ENCODE measurements at places on chromosomes 4 and X.
A peak's percentile ranks its signal among the peaks of the same experiment; 100 is the strongest.

GRCh38 chr4:84099599-84099998 lies 399.5 kb downstream of the NKX6-1 start:
- no peak for DNase-seq

DNA sequence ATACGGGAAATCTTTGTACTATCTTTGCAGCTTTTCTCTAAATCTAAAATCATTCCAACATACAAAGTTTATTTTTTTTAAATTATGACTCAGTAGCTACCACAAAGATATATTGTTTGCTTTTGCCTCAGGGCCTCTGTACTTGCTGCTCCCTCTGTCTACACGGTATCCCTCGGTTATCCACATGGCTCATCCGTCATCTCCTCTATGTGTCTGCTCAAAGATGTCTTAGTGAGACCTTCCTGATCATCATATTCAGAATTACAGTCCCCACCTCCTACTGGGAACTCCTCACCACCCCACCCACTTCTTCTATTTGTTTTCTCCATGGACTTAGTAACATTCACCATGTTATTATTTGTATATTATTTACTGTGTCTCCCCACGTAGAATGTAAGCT lies 107.8 kb downstream of the PARM1 start:
- no peak for DNase-seq

- DNase-seq = no peak
Observed at GRCh38 chrX:127305013-127305412, 485.5 kb downstream of the PRR32 start.

- no peak for DNase-seq
Observed at GRCh38 chr4:101711590-101712260, 78.8 kb upstream of the BANK1 start.

DNA sequence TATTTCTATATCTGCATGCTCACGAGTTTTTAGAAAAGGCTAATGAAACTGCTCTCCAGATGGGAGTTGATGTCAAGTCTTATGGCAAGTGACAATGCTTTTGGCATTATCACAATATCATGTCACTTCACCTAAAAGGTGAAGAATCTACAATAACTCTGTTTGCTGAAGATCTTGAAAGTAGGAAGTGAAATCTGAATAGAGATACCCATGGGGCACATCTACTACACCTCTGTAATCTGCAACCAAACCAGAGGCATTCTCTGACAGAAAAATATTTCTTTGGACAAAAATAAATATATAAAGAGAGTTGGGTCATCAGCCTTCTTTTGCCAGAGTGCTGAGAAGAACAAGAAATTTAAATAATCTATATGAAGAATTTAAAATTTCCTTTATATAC lies 3.9 kb upstream of the VAMP7 start:
- no peak for DNase-seq

DNA sequence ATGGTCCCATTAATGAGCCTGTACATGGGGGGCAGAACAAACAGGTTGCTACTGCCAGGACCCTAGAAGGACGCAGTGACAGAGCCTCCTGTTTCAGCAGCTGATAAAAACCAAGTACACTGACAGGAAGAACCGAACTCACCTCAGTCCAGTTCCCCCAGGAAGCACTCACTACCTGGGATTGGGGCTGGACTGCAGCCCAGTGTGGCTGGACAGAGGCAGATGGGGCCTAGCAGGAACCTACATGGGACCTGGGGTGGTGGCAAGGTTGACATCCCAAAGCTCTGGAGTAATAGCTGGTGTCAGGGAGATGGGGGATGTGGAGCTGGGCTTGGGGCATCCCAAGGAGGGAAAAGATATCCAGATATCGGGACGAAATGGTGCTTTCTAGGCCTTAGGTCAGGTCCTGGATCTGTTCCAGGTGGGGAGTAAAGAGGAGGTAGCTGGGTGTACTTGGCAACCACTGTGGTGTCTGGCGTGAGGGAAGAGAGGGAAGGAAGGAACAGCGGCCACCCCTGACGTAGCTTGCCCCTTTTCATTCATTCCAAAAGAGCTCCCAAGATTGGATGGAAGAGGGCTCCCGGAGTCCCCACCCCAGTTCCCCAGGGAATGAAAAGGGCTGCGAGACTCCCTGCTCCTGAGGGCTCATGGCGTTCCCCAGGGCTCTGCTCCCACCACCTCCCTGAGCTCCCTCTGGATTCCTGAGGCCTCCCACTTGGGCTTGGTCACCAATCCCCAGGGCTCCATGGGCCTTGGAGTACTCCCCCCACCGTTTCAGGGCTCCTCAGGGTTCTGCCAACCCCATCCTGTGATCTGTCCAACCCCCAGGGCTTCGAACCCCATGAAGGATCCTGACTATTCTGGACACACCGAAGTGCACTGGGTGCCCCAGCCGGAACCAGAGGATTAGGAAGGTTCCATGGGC lies 4.5 kb downstream of the EMD start:
- DNase-seq = no peak

DNA sequence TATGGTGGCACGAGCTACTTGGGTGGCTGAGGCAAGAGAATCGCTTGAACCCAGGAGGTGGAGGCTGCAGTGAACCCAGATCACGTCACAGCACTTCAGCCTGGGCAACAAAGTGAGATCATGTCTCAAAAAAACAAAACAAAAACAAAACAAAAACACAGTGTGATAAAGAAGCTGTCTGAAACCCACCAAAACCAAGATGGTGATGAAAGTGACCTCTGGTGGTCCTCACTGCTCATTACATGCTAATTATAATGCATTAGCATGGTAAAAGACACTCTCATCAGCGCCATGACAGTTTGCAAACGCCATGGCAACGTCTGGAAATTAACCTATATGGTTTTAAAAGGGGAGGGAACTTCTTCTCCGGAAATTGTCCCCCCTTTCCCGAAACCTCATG lies 29.4 kb upstream of the OPHN1 start:
- DNase-seq = no peak

GRCh38 chrX:4830880-4831557 lies 1117.6 kb upstream of the PRKX start:
- no peak for DNase-seq

DNA sequence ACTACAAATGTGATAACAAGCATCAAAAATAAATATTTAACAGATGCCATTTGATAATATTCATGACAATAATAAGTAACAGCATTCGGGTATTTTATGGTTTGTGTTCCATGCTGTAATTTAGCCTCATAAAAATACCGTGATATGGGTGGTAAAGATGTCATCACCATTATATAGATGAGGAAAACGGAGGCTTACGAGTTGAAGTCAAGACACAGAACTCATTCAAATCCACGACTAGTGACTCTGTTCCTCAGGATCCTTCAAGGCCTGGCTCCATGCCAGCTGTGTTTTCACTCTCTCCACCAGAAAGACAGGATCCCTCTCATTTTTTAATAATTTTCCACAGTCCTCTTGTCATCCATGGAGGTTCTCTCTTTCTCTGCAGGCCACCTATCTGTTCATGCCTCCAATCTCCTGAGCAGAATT lies 94.5 kb downstream of the APBB2 start:
- no peak for DNase-seq

- no peak for DNase-seq
Observed at GRCh38 chrX:9775930-9776329, 10.3 kb upstream of the GPR143 start.

- no peak for DNase-seq
Observed at GRCh38 chr4:4217113-4217512, 9.6 kb downstream of the OTOP1 start.

GRCh38 chr4:3765271-3766035 lies 732 bp upstream of the ADRA2C start:
- DNase-seq = no peak

DNA sequence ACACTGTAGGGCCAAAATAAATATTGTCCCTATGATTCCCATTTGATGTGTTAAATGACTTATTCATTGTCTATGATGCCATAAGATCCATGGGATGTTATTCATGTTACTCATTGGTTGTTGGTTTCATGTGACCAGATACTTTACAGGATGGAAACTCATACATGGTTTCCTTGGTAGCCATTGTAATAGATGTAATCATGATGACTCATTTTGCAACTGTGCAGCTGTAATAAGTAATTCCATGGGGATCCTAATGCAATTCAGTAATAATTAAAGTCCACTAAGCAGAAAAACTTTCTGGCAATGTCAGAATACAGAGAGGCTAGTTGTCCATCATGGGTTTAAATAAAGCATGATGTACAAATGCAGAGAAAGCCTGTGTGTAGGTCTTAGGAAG lies 389.7 kb upstream of the NR3C2 start:
- DNase-seq = no peak

DNA sequence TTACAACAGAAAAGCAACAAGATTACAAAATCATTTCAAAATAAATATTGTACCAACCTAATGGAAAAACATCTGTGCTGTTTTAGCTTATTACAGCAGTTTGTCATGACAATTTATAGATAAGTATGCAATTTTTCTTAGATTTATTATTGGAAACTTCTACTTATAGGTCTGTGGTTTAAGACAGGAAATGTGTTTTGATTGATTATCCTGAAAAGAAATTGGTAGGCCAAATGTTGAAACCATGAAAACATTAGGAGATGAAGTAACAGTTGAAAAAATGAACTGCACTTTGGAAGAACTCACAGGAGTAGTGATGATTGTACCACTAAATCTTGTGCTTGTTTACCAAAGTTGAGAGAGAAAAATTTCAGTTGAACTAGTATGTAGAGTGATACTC lies 162.2 kb upstream of the GIMD1 start:
- no peak for DNase-seq

DNA sequence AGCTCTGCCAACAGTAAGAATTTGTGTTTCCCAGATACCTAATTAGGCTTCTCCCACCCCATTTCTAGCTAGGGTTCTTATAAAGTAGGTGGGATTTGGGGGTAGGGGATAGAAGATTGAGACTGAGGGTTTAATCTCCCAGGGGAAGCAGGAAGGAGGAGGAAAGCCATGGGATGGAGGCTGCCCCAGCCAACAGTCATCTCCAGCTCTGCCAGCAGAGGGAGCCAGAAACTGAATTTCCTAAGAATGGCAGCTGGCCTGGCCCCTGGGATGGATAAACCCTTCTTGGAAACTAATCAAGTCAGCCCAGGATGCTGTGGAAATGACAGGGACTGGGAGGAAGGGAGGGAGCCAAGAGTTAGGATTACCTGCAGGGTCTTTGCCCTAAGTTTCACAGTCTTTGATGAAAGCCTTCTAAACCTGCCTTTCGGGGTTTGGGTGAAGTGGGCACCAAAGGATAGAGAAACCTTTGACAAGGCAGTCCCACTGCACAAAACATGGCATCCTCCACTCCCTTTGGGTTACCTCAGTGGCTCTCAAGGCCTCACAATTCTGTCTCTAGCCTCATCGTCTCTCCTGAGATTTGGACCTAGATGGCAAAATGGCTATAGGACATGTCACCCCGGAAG lies 6.7 kb upstream of the ERCC6L start:
- peak; percentile 29 for DNase-seq

GRCh38 chrX:110321670-110322069 lies 3.8 kb upstream of the AMMECR1 start:
- no peak for DNase-seq

GRCh38 chr4:64130907-64131306 lies 278.3 kb downstream of the TECRL start:
- no peak for DNase-seq

DNA sequence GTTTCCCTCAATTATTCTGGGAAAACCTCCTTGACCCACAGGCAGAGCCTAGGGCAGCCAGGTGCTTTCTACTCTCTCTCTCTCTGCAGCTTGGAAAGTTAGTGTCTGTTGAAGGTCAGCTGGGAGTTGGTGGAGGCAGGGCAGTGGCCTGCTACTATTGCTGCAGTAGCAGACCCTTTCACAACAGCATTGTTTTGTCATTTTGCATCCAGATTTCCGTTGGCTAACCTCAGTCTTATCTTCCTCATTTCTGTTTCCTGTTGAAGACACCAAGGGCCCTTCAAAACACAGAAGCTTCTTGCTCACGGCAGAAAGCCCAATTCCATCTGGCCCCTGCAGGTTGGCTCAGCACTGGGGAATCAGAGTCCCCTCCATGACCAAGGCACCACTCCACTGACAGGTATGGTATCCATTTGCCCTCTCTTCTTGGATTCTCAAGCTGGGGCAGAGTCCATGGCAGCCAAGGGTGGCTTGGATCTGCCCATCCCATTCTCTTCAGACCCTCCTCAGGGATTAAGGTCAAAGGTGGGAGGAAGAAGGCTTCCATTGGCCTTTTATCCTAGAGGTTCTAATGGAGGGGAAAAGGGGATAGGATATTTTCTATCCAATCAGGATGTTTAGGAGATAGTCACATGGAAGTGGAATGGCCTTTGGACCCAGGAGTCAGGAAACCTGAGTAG lies 24.6 kb downstream of the VSIG4 start:
- DNase-seq = no peak

- no peak for DNase-seq
Observed at GRCh38 chrX:39195156-39195555, 393.9 kb downstream of the MID1IP1 start.

DNA sequence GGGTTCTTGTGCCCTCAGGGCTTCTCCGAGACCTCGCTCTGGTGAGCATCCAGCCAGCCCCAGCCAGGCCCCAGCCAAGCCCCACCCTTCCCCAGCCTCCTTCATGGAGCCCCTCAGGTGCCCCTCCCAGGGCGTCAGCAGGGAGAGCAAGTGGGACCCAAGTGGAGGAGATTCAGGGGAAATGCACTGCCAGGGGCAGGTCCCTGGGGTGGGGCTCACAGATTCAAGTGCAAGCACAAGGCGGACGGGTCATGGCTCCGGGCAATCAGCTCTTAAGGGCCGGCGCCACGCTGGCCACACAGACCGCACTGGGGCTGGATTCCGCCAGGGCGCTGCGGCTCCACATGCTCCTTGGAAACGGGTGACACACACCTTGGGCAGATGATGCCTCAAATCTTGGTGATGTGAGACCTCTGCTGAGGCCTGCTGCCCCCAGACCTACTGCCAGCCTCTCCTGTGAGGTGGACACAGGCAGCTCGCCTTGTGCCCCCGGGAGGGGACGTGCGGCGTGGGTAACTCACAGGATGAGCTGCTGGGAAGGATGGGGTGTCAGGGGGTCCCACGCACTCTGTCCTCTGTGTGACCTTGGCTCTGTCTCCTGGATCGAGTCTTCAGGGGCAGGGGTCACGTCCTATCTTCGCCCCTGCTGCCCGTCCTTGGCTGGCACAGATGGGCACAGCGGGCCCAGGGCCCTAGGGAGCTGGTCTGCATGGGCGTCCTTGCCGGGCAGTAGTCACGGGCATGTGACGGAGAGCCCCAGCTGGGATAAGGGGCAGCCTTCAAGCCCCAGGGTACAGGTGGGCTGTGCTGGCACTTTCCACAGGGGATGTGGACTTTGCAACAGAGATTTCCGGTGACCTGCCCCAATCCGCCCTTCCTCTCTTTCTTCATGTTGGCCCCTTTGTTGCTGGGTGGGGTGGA lies 17.1 kb downstream of the NAT8L start:
- no peak for DNase-seq

Data from stimulated activated CD4-positive, alpha-beta T cell treated with anti-CD3 and anti-CD28 coated beads, Interleukin-4, amount 100 ng/mL, for 1 hour (primary cell).